ENCODE measurements at places on chromosomes 13 and 19.

DNA sequence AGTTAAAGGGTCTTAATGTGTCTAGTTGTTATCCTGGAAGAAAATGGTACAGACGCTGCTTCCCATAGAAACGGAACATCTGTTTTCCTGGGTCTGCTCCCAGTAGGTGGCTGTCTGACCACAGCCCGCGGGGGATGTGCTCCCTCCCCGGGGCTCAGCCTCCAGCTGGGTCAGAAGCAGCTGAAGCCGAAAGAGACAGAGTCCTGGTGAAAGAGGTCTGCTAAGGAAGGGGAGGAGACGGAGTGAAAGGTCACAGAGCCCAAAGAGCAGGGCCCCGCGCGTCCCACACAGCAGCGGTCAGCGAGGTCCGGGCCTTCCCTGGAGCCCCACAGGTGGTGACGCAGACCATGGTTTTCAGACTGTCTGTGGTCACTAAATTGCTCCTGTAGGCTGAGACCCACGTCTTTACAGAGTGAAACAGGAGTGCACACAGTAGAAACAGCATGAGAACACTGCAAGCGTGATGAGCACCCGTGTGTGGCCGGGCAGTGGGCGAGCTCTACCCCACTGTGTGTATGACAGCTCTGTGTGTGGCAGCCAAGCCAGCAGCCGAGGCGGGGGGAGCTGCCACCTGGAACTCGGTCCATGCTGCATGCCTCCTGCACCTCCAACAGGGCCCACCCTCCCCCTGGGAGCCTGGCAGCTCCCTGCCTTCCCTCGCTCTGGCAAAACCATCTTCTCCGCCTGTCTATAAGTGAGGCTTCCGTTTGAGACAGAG, 52.0 kb upstream of the C13orf46 start:
- H3K4me3 ChIP-seq: no peak overlapping the region
- peak; percentile 85 for DNase-seq
- H3K4me1 ChIP-seq: no peaks in the 10 kb centered on the region
- H3K27me3 ChIP-seq: no peaks in the 10 kb centered on the region

GRCh38 chr19:20247016-20247683, 80.1 kb downstream of the ZNF486 start:
- H3K36me3 ChIP-seq: no peaks in the 10 kb centered on the region
- H3K27me3 ChIP-seq: no peaks in the 10 kb centered on the region
- DNase-seq: peak; percentile 62
- H3K4me3 ChIP-seq: no peak overlapping the region

DNA sequence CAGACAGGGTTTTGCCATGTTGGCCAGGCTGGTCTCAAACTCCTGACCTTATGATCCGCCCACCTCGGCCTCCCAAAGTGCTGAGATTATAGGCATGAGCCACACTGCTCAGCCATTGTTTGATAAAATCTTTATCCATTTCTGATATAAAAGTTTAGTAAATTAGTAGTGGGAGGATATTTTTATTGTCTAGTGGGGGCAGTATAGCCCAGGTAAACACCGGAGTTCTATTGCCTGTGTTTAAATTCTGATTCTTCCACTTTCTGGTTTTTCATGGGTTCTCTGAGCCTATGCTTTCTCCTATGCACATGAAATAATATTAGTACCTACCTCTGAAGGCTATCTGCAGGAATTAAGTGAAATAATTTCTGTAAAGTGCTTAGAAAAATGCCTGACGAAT, 20.1 kb upstream of the ARHGEF18 start:
- no peak for DNase-seq
- H3K27ac ChIP-seq: no peak overlapping the region
- no peak overlapping the region for H3K4me3 ChIP-seq
- peaks cover 5% of the 10 kb centered on the region for H3K27me3 ChIP-seq
- no peaks in the 10 kb centered on the region for H3K36me3 ChIP-seq

GRCh38 chr13:27177852-27178251, 6.2 kb upstream of the USP12 start:
- DNase-seq: no peak
- peaks cover 7% of the 10 kb centered on the region for H3K4me1 ChIP-seq
- no peaks in the 10 kb centered on the region for H3K27me3 ChIP-seq
- H3K36me3 ChIP-seq: no peaks in the 10 kb centered on the region
- no peak overlapping the region for H3K4me3 ChIP-seq

DNA sequence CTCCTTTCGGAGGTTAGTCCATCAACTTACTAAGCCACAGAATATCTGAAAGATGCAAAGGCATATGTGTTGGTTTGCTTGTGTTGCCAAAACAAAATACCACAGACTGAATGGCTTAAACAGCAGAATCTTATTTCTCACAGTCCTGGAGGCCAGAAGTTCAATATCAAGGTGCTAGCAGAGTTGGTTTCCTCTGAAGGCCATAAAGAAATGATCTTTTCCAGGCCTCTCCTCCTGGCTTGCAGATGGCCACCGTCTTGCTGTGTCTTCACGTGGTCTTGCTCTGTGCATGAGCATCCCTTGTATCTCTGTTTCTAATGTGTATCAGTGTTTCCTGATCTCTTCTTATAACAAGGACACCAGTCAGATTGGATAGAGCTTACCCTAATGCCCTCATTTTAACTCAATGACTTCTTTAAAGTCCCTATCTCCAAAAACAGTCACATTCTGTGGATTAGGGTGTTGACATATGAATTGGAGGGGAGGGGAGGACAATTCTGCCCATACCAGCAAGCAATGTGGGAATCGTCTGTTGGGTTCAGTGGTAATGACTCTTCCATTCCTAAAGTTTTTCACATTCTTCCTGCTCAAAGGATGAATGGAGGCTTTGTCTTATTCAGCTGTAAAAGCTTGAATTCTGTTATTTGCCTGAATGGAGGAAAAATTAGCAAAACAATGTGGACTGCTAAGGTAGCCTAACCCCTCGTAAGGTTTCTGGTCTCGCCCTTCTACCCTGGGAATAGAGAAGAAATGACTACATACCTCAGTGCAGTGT, 715.7 kb downstream of the DIAPH3 start:
- no peaks in the 10 kb centered on the region for H3K27me3 ChIP-seq
- peak overlapping the region; percentile 100 for H3K27ac ChIP-seq
- H3K4me3 ChIP-seq: no peak overlapping the region
- no peaks in the 10 kb centered on the region for H3K36me3 ChIP-seq
- H3K4me1 ChIP-seq: peaks cover 54% of the 10 kb centered on the region

DNA sequence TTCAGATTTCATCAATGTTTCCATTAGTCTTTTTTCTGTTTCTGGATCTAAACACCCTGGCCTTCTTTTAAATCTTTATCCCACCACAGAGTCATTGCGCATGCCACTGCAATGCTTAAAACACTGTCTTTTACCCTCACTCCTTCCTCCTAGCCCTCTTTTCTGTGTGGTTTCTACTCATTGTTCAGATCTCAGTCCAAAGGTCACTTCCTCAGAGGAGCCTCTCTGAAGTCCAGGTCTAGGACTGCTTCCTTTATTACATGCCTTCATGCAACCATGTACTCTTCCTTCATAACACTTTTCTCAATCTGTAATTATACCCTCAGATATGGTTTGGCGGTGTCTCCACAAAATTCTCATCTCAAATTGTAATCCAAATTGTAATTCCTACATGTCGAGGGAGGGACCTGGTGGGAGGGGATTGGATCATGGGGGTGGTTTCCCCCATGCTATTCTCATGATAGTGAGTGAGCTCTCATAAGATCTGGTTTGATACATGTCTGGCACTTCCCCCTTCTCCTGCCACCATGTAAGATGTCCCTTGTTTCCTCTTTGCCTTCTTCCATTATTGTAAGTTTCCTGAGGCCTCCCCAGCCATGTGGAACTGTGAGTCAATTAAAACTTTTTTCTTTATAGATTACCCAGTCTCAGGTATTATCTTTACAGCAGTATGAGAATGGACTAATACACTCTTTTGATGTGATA, 808.9 kb downstream of the DIAPH3 start:
- no peaks in the 10 kb centered on the region for H3K27me3 ChIP-seq
- no peak for DNase-seq
- no peak overlapping the region for H3K4me3 ChIP-seq
- no peaks in the 10 kb centered on the region for H3K4me1 ChIP-seq
- H3K27ac ChIP-seq: no peak overlapping the region
- H3K36me3 ChIP-seq: no peaks in the 10 kb centered on the region

DNA sequence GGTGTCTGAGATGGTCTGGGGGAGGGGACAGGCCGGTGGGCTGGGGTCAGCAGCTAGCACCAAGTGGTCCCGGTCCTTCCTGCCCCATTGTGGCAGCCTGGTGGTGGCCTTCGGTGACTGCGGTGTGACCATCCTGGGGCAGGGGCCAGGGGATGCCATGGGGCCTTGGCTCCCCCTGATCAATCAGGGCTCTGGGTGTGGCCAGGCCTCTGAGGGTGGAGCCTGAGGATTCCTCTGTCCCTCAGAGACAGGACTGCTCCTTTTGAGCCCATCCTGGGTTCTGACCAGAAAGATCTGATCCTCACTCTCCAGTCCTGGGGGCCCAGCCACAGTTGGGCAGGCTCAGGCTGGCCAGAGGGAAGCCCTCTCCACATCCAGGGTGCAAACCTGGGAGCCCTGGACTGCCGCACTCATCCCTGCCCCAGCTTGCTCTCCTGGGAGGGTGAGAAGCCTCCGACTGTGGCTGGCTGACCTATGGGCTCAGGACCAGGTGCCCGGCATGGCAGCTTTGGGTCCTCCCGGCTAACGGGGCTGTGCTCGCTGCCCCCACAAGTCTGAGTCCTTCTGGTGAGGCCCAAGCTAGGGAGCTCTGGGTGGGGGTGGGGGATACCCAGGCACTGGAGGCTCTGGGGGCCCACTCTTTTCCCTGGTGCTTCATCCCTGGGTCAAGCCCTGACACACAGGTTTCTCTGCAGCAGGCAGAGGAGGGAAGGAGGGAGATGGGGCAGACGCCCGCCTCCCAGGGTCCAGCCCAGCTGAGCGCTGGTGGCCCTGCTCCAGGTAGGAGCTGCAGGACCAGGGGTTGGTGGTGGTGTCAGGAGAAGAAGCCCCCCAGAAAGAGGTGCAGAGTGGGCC, 59.5 kb downstream of the IER2 start:
- no peak for DNase-seq
- no peaks in the 10 kb centered on the region for H3K27me3 ChIP-seq
- no peak overlapping the region for H3K27ac ChIP-seq
- H3K36me3 ChIP-seq: no peaks in the 10 kb centered on the region
- H3K4me1 ChIP-seq: no peaks in the 10 kb centered on the region
- H3K4me3 ChIP-seq: no peak overlapping the region

GRCh38 chr13:82847595-82847994, 1034.7 kb downstream of the SLITRK1 start:
- no peaks in the 10 kb centered on the region for H3K36me3 ChIP-seq
- H3K4me1 ChIP-seq: no peaks in the 10 kb centered on the region
- no peaks in the 10 kb centered on the region for H3K27me3 ChIP-seq

DNA sequence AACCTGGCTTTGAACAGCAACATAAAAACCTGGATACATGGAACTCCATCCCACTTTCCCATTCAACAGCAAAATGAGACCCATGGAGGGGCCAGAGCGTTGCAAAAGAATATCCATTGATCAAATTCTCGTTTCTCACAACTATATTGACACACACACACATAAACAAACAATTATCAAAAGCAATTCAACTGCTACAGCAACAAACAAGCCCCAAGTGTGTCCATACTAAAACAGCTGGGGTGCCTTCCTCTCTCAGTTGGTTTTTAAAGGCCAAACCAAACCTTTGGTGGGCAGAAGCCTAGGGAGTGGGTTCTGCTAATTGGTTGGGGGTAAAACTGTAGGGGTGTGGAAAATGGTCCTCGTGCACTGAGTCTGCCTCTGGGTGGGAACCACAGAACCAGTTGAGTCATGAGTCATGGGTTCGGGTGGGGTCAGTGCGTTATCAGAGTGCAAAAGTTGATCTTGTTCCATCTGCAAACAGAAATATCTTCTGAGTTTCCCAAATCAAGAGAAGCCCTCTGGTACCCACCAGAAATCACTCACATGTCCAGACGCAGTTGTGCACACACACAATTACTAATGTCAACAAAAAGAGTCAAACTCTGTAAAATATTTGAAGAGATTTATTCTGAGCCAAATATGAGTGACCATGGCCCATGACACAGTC, 18.5 kb downstream of the GPR42 start:
- H3K27me3 ChIP-seq: no peaks in the 10 kb centered on the region
- no peaks in the 10 kb centered on the region for H3K4me1 ChIP-seq
- H3K4me3 ChIP-seq: no peak overlapping the region
- DNase-seq: no peak

All from SK-N-SH (cell line).